NCI-H1436 treated with DMSO at 0.1 percent for 48 hours (cell line): ENCODE measurements at places on chromosomes 7 and 10.

GRCh38 chr10:124685261-124685660 lies 58.9 kb downstream of the FAM53B start:
- no peak for DNase-seq

- no peak for DNase-seq
These were observed 3.3 kb downstream of the MAP3K8 start for GRCh38 chr10:30437031-30437841.

GRCh38 chr7:49327155-49327554 lies 402.8 kb downstream of the CDC14C start:
- DNase-seq = no peak

GRCh38 chr10:78354101-78354500 lies 320.4 kb downstream of the RPS24 start:
- no peak for DNase-seq

GRCh38 chr7:36048902-36049240 lies 104.2 kb upstream of the EEPD1 start:
- no peak for DNase-seq

GRCh38 chr7:139471740-139472353 lies 11.6 kb downstream of the KLRG2 start:
- DNase-seq = no peak

DNA sequence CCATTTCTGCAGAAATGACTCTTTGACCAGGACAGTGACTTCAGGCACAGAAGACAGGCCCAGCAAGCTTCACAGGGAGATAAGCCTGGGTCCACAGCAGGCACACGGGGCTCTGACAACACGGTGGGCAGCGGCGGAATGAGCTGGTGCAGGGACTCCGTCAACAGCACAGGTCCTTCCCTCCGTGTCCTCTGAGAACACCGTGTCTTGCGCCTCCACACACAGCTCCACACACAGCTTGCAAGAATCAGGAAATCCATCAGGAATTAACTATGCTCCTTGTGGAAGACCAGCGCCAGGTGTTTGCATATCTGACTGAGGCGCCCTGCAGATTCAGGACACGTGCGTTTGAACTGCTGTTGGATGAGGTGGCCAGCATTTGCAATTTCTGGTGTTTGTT lies 39.6 kb downstream of the TCERG1L start:
- DNase-seq = no peak
